ENCODE measurements at places on chromosomes 12 and 14.
A peak's percentile ranks its signal among the peaks of the same experiment; 100 is the strongest.

DNA sequence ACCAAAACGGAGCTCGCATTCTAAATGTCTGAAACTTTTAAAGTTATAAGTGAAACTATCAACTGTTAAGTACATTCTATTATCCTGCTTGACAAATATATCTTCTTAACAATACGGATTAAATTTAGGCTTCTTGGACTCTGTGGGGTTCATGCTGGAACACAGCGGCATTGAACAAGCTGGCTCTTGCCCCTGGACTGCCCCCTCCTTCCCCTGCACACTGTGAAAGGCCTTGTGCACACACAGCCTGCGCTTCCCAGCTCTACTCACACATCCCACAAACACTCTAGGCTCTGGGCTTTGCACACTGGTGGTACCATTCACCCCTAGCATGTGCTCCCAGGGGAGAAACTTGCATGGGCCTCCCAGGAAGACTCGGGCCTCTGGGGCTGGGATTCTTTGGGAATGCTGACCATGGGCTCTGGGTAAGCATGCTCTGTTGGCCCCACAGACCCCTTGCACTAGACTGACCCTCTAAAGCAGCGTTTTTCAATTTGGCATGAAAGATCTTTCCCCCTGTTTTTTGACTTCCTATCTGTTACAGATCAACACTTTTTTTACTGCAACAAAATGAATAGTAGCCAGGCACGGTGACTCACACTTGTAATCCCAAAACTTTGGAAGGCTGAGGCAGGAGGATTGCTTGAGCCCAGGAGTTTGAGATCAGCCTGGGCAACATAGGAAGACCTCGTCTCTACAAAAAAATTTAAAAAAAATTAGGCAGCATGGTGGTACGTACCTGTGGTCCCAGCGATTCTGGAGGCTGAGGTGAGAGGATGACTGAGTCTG lies 96.2 kb upstream of the CPM start:
- DNase-seq = no peak

- no peak for DNase-seq
Observed at GRCh38 chr12:109833307-109834189, at the start of gene TRPV4. Gene TRPV4, minus strand, starts transcription at chr12:109833398. Its CDS starts 18,602 bp downstream, at chr12:109814796.

GRCh38 chr12:15532364-15532977 lies 210.2 kb downstream of the PTPRO start:
- DNase-seq = peak; percentile 33

- DNase-seq = no peak
Observed at GRCh38 chr14:54784060-54784459, 118.6 kb downstream of the GCH1 start.

GRCh38 chr14:77372304-77372841 lies 4.5 kb downstream of the TMED8 start:
- no peak for DNase-seq

DNA sequence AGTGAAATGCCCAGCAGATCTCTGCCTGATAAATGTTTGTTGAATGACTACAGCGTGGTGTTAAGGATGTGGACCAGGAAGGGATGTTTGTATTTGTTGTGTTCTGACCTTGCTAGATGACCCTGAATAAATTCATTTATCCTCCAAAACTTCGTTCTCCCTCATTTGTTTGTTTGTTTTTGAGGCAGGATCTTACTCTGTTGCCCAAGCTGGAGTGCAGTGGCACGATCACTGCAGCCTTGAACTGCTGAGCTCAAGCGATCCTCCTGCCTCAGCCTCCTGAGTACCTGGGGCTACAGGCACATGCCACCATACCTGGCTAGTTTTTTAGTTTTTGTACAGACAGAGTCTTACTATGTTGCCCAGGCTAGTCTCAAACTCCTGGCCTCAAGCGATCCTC lies 96.7 kb downstream of the TSPAN9 start:
- DNase-seq = no peak

DNA sequence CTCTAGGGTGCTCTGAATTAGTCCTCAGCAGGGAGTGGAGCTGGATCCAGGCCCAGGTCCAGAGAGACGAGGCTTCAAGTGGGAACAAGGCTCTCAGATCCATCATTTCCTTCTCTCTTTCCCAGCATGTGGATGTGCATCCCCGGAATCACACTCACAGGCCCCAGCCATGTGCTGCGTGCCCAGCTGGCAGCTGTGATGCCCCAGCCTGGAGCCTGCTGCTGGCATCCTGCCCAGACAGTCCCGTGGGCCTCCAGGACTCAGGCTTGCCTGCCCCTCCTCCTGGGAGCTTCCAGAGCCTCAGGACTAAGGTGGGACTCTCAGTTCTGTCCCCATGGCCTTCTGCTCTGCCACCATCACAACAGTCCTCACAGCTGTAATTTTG lies 6.2 kb upstream of the KRT84 start:
- DNase-seq = no peak

GRCh38 chr12:45575417-45575816 lies 154.1 kb upstream of the ARID2 start:
- DNase-seq = no peak

GRCh38 chr12:67650388-67651131 lies 2.0 kb downstream of the DYRK2 start:
- DNase-seq = no peak

- DNase-seq = no peak
Observed at GRCh38 chr12:123971770-123972456, 718 bp downstream of the CCDC92 start.
